Purkinje cell (primary cell): ENCODE measurements at places on chromosomes 5 and 9. TPM values are rescaled to one million over a fixed set of nuclear protein-coding genes. Genes with fewer than 3 reads are reported as not detected.

AKNA gene
- polyA plus RNA-seq, result 0.17 and 0.39 TPM in 2 replicates

PCDHB9 gene
- polyA plus RNA-seq, result 0.21 and 0.81 TPM in 2 replicates

NUTM2F gene
- not detected in 2 replicates for polyA plus RNA-seq

GRM6 gene
- polyA plus RNA-seq, result 0.05 TPM in 1 of 2 replicates, not detected in the other

RNF145 gene
- polyA plus RNA-seq, result 29.7 and 36.8 TPM in 2 replicates

CTNND2 gene
- 28.0 and 35.0 TPM in 2 replicates for polyA plus RNA-seq

UGT3A1 gene
- polyA plus RNA-seq, result 1.8 TPM in 1 of 2 replicates, not detected in the other

SLC6A19 gene
- not detected in 2 replicates for polyA plus RNA-seq

TMEM171 gene
- polyA plus RNA-seq, result 3.5 TPM in 1 of 2 replicates, not detected in the other

BNIP1 gene
- polyA plus RNA-seq, result 42.9 and 46.9 TPM in 2 replicates

FAF2 gene
- 44.3 and 48.9 TPM in 2 replicates for polyA plus RNA-seq

FGD3 gene
- not detected in 2 replicates for polyA plus RNA-seq

FOXD4L6 gene
- polyA plus RNA-seq, result 0.57 TPM in 1 of 2 replicates, not detected in the other

RXFP3 gene
- not detected in 2 replicates for polyA plus RNA-seq

PCDHAC1 gene
- 11.6 and 30.0 TPM in 2 replicates for polyA plus RNA-seq

SGCD gene
- 4.5 and 7.7 TPM in 2 replicates for polyA plus RNA-seq

PCDHGA9 gene
- polyA plus RNA-seq, result 1.1 and 1.9 TPM in 2 replicates

SLC45A2 gene
- 1.8 TPM in 1 of 2 replicates, not detected in the other for polyA plus RNA-seq

CD14 gene
- 3.2 and 5.5 TPM in 2 replicates for polyA plus RNA-seq

FAM78A gene
- polyA plus RNA-seq, result 0.24 TPM in 1 of 2 replicates, not detected in the other

AK8 gene
- 0.11 and 0.77 TPM in 2 replicates for polyA plus RNA-seq

NEUROG1 gene
- not detected in 2 replicates for polyA plus RNA-seq

BRD8 gene
- 95.1 and 95.2 TPM in 2 replicates for polyA plus RNA-seq

PCDHA3 gene
- polyA plus RNA-seq, result 3.8 TPM in 1 of 2 replicates, not detected in the other

IRX4 gene
- polyA plus RNA-seq, result not detected in 2 replicates

TYRP1 gene
- polyA plus RNA-seq, result 4.7 TPM in 1 of 2 replicates, not detected in the other

PCDHGA6 gene
- polyA plus RNA-seq, result 0.30 and 0.60 TPM in 2 replicates

KIF27 gene
- 5.7 and 9.6 TPM in 2 replicates for polyA plus RNA-seq
